ACHN (cell line): ENCODE measurements at places on chromosomes 5 and 9.

DNA sequence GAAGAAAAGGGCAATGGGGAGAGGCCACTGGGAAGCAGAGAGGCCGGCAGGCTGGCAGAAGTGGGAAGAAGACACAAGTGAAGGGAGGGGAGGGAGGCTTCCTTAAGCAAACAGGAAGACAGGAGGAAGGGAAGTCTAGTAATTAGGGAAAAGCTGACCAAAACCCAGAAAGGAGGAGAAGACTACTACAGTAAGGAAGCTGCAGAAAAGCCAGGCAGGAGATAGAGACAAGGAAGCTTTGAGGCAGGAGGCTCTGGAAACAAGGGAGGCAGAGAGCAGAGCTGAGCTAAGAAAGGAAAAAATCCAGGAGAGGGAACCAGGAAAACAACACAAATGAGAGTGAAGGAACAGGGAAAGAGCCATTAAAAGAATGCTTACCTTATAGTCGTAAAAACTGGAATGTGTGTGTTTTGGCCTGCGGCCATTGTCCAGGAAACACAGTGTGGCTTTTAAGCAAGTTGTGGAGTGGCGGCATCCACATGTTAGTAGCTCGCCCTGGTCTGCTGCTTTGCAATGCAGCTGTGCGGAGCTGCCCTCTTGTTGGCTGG lies 317.1 kb upstream of the CLINT1 start:
- DNase-seq: no peak

DNA sequence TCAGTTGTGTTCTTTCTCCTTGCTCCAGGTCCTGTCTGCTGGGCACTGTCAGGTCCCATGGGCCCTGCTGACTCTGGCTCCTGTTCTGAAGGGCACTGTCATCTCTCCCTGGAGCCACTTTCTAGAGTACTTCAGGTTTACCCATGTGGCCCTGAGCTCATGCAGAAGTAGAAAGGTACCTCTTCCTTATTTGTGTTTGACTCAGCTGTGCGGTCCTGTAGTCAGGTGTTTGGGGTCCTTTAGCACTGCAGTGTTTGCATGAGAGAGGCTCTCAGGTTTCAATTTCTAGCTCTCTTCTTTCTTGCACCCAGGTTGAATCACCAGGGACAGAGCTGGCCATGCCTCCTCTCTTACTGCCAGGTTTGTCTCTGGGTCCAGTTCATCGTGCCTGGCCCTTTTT lies 71.5 kb downstream of the HSPA4 start:
- DNase-seq: no peak

- no peak for DNase-seq
Measured at GRCh38 chr5:54932789-54933188, 52.6 kb downstream of the ESM1 start.

GRCh38 chr9:79776581-79776980 lies 204.8 kb downstream of the TLE4 start:
- DNase-seq: no peak

DNA sequence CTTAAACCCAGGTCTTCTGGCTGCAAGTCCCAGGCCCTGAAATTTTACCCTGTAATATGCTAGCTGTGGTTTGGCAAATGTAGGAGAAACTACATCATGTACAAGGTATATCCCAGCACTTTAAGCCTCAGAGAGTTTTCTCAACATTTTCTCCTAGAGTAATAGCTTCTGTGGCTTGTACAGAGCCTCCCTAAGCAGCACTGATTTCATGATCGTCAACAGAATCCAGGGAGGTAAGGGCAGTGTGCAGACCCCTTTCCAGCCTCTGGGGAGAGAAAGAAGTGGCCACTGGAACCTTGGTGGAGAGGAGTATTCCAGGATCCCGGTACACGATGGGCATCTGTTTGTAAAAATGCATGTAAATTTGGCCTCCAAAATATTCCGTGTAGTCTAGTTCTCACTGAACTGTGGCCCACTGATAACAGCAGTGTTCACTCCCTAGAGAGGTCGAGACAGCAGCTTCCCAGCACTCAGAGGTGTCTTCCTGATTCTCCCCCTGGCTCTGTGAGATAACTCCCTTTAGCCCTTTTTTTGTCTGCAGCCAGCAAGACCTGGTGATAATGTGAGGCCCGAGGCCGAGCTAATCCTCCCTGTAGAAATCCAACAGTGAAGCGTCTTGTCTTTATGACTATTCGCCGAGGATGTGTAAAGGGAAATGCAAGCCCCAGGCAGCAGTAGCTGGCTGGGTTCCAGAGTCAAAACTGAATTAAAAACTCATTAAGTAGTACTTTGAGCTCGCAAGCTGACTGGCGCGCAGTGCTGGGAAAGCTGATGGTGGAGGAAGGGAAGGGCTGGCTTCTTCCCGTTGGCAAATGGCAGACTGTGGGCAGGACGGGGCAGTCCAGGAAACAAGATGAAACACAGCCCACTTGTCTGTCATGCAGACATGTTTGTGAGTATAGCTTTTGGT lies 59.0 kb downstream of the MAP1B start:
- no peak for DNase-seq

- no peak for DNase-seq
Measured at GRCh38 chr9:135130207-135130976, 42.9 kb downstream of the OLFM1 start.

DNA sequence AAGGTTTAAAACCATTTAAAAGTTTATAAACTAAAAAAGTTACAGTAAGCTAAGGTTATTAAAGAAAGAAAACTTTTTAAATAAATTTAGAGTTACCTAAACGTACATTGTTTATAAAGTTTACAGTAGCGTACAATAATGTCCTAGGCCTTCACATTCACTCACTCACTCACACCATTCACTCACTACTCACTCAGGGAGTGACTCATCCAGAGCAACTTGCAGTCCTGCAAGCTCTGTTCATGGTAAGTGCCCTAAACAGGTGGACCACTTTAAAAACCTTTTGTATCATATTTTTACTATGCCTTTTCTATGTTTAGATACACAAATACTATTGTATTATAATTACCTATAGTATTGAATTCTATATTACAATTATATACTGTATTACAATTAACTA lies 190.8 kb upstream of the RASA1 start:
- DNase-seq: peak; percentile 19

DNA sequence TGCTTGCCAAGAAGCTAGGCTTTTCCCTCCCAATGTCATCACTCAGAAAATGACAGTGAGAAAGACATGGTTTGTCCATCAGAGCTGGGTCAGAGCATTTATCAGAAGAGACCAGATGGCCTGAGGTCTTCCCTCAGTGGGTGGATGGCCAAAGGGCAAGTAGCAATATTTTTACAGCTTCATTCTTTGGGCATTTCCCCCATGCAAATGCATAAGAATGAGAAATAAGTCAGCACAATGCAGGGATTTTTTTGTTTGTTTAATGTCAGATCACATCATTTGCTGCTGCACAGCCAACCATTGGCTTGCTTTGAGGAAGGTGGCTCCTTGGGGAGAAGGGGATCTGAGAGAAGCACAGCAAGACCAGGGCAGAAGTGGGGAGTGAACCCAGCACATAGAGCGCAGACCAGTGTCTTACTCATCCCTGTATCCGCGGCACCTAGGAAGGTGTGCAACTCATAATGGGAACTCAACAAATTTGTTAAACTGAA lies 209.6 kb downstream of the SEMA6A start:
- no peak for DNase-seq

DNA sequence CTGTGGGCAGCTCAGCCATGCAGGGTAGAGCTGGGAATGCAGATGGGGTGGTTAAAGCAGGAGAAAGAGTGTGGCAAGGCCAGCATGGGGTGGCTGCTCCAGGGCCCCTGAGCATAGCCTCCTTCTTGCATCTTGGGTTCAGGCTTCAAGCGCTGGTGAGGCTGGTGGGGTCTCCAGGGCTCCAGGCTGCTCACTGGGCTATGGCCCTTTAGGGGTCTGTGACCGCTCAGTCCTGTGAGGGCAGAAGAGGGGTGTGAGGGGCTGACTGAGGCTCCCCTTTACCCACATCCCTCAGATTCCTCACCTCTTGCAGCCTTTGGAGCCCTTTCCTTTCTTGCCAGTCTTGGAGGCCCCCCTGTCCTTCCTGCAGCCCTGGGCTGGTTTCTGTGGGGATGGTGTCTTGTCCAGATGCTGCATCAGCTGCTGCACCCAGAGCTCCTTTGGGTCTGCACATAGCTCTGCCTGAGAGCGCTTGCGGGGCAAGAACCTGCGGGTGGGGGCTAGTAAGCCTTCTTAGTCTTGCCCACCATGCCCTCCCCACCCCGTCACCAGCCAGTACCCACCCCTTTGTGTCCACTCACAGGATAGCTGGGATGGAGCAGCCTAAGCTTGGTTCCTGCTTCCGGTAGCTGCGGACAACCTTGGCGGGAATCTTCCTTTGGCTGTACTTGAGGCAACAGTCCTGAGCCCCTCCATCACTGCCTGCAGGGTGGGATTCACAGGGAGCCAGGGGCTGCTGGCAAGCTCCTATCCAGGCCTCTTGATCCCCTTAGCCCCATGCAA lies 549 bp downstream of the CCL21 start:
- no peak for DNase-seq

- DNase-seq: no peak
Measured at GRCh38 chr9:131808291-131808690, 68.4 kb upstream of the RAPGEF1 start.

DNA sequence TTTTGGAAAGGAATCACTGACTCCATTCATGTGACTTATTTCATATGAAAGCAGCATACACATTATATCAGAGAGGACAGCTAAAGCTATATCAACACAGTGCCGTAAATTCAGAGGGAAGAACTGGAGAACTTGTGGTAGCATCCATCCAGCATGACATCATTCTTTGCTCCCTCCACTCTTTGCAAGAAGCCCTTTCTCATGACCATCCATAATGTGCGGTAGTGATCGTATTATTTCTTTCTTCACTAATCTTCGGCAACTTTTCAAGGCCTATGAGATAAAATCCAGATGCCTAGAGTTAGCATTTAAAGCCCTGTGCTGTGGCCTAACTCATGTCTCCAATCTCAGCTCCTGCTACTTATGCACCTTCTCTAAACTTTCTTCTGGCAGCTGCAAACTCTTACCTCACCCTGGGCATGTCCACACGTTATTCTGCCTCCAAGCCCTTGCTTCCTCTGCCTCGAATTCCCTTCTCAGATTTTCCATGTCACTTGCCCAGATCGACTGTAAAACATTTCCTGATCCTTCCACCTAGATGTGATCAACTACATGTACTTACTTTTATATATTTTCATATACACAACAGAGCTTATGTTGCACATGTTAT lies 307.3 kb upstream of the SGCD start:
- DNase-seq: no peak

DNA sequence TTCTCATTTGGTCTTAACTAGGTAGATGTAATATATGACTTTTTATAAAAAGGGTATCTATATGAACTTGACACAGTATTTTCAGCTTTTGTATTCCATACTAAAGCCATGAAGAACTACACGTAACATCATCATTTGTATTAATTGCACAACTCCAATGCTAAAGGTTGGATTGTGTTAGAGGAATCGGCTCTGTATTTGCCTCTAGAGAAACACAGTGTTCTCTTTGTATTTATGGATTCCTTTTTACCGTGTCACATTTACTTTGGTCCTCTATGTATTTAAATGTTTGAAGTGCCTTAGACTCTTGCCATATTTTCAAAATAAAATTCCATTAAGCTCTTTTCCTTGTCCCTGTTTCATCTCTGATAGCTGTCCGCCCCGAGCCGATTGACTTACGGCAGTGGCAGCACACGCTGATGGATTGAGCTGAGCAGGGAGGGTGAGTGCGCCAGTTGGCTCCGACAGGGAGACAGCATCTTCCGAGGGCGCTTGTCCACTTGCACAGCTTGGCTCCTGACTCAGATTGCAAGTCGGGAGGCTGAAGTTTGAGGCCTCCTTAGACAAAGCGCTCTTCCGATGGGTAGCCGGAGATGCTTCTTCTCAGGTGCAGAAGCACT lies 95.6 kb upstream of the DMRT1 start:
- no peak for DNase-seq

GRCh38 chr5:96530901-96531300 lies 97.9 kb upstream of the PCSK1 start:
- no peak for DNase-seq

GRCh38 chr9:7150153-7150890 lies 392.5 kb downstream of the KDM4C start:
- DNase-seq: no peak

GRCh38 chr9:36623280-36623679 lies 50.6 kb downstream of the MELK start:
- no peak for DNase-seq

GRCh38 chr5:184471-184870 lies 6.8 kb upstream of the LRRC14B start:
- no peak for DNase-seq

GRCh38 chr5:147661541-147661940 lies 121.0 kb downstream of the JAKMIP2 start:
- DNase-seq: no peak

DNA sequence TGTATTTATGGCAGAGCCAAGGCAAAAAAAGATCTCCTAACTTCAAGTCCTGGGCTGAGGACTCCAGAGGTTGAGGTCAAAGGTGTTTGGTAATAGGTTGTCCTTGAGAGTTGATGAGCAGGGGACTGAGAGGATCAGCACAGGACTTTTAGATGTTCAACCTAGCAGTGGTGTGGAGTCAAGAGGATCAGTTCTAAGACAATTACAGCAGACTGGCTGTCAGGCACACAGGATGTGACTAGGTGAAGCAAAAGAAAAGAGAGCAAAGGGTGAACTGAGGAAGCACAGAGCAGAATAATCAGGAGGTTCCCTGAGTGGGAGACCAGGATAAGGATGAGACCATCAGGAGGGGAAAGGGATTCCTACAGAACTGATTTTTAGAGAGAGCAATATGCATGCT lies 10.9 kb downstream of the GZMA start:
- DNase-seq: no peak

DNA sequence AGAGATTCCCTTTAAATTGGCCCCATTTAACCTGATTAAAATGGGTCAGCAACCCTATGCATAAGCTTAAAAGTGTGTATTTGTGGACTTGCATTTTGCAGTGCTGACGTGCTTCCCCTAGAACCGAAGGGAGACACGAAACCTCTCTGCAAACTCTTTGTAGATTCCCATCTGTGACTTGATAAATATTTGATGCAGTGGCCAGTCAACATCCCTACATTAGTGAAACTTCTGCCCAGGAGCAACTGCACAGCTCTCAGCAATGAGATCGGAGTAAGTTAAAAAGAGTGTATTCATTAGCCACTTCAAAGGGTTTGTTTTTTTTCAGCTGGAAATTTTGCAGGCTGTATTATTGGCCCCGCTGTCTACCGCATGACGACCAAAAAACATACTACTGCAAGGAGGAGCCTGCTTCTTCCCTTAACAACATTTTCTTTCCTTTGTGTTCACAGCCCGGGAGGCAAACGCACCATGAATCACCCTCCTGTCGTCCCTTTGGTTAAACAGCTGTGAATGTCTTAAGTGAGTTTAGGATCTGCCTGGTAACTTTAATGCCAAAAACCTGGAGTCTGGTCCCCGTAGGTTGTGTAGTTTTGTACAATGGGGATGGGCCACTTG lies 38.0 kb upstream of the TCERG1 start:
- DNase-seq: no peak

GRCh38 chr9:94805585-94805984 lies 79.1 kb downstream of the AOPEP start:
- DNase-seq: no peak

- DNase-seq: peak; percentile 39
Measured at GRCh38 chr9:97852001-97852398, 1.0 kb upstream of the FOXE1 start.
